ENCODE measurements at places on chromosomes 12 and 14.
A peak's percentile ranks its signal among the peaks of the same experiment; 100 is the strongest.

DNA sequence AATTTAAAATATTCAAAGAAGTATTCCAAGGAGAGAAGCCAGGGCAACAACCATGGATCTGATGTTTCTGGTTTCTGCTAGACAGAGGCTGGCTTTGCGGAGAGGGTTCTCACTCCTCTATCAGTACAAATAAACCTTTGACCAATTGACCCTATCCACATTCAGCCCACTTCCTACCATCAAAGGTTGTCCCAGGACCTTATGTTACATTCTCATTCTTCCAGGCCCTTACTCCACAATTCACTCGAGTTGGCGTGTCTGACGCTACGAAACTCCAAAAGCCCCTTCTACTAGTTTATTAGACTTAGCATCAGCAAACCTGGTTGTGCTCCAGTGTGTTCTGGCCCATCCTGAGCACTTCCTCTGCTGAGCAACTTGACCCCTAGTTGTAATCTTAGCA, 24.8 kb upstream of the RNASE12 start:
- DNase-seq: no peak

DNA sequence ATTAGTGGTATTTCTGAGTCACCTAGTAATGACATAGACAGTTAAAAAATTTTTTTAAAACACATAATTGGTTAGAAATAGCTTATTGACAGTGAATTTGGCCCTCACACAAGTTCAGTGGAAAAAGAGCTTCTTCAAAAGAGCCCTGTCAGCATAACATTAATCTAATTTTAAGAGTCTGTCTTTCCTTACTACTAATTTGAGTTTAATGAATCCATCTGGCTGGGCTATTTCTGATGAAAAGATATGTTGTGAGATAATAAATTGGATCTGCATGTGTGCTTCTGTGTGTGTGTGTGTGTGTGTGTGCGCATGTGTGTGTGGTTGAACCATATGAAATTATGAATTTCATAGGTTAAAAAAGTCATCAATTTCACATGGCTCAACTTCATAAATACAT, 1045.2 kb downstream of the FLRT2 start:
- no peak for DNase-seq

DNA sequence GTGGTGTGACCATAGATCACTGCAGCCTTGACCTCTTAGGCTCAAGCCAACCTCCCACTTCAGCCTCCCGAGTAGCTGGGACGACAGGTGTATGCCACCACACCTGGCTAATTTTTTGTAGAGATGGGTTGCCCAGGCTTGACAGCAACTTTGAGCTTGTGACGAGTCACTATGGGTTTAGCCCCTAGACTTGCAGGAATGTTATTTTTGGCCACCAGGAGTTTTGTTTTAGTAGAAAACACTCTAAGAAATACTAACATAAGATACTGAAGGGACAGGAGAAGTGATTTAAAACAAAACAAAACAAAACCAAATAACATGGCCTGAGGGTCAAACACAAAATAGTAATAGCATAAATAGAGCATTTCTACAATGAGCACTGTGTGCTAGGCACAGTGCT, 26.4 kb downstream of the SETD3 start:
- DNase-seq: no peak

- DNase-seq: peak; percentile 90
These were observed 115.6 kb downstream of the DIP2B start for GRCh38 chr12:50620109-50620977.

GRCh38 chr12:32501835-32502333, 102.5 kb downstream of the FGD4 start:
- peak; percentile 65 for DNase-seq

GRCh38 chr12:22738945-22739344, 114.0 kb downstream of the ETNK1 start:
- no peak for DNase-seq

GRCh38 chr14:90874599-90874998, 58.4 kb upstream of the TTC7B start:
- no peak for DNase-seq

DNA sequence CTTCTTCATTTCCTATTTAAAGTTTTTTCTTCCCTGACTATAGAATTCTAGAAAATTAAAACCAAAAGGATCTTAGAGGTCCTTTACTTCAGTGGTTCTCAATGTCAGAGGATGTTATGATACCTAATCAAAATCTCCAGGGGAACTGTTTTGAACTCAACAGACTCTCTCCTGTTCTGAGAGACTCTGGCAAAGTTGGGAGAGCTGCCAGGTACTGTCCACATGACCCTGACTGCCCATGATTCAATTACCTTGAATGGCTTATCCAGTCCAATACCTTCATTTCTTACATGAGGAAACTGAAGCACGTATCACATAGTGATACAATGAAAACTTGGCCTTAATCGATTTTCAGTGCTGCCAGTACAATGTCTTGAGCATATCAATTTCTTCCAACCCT, 16.6 kb downstream of the ALKBH1 start:
- no peak for DNase-seq

GRCh38 chr12:132492522-132492921, 2.6 kb downstream of the FBRSL1 start:
- no peak for DNase-seq

GRCh38 chr14:46596236-46596635, 55.3 kb downstream of the RPL10L start:
- DNase-seq: no peak

GRCh38 chr14:68248481-68249255, 429.1 kb downstream of the RAD51B start:
- DNase-seq: peak; percentile 58

DNA sequence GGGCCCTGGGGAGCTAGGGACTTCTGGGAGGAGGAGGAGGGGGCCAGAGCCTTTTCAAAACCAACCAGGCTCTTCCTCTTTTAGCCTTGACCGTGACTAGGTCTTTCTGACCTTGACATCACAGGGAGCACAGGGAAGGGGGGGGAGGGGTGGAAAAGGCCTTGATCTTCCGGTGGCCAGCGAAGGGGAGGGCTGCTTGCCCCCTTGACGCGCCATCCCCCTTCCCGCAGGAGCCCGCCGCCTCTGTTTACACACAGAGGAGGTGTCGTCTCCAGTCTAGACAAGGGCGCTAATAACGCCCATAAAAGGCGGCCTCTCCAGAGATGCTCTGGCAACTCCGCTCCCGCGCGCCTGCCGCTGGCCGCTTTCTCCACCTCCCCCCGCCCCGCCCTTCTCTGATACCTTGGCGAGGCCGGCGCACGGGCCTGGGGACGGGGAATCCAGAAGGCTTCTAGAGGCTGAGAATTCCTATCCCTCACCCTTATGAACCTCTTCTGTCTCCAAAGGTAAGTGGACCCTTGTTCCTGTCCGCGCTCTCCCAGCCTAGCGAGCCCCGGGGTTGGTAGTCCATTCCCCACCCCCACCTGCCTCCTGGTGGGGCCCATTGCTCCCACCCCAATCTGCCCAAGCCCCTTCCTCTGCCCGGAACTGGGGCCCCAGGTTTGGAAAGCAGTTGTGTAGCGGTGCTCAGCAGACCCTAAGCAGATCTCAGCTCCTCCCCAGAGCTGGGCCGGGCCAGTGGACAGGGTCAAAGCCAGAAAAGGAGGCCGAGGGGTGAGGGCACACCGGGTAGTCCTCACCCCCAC, 4.9 kb upstream of the HOXC12 start:
- DNase-seq: no peak

GRCh38 chr12:12561371-12562015, 1.2 kb downstream of the DUSP16 start:
- peak; percentile 37 for DNase-seq

Data from bronchial epithelial cell (primary cell).